ENCODE measurements at places on chromosomes 2 and 18.

GRCh38 chr2:239235311-239235710 is 165.5 kb downstream of the HDAC4 start:
- no peak for DNase-seq

DNA sequence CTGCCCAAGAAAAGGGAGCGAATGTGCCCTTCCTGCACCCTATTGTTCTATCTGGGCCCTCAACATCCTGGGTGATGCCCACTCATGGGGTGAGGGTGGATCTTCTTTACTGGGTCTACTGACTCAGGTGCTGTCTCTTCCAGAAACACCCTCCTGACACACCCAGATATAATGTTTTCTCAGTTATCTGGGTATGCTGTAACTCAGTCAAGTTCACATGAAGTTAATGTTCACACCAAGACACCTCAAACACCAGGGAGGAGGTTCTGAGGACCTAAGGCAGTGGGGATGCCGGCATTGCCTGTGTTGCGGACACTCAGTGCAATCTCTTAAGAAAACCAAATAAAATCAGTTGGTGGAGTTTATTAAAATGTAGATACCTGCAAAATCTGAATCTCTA is 500.9 kb downstream of the BCL11A start:
- no peak for DNase-seq

DNA sequence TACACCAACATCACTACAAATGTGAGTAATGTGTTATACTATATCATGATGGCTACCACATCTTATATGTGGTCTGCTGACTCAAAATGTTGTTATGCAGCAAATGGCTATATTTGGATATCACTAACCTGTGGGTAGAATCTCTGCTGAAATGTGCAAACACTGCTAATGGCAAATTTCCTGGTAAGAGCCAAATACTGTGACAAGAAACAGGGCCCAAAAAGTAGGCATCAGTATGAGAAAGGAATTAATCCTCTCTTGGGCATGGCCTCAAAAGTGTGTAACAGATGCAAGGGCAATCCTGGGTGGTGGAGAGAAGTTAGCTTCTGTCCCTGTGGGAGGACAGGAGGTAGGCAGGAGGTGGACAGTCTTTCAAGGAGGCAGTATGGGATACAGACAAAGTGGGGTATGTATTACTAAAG is 13.3 kb downstream of the ATF2 start:
- DNase-seq, result no peak

GRCh38 chr2:199459286-199460100 is 1.8 kb upstream of the SATB2 start:
- peak; percentile 60 for DNase-seq

DNA sequence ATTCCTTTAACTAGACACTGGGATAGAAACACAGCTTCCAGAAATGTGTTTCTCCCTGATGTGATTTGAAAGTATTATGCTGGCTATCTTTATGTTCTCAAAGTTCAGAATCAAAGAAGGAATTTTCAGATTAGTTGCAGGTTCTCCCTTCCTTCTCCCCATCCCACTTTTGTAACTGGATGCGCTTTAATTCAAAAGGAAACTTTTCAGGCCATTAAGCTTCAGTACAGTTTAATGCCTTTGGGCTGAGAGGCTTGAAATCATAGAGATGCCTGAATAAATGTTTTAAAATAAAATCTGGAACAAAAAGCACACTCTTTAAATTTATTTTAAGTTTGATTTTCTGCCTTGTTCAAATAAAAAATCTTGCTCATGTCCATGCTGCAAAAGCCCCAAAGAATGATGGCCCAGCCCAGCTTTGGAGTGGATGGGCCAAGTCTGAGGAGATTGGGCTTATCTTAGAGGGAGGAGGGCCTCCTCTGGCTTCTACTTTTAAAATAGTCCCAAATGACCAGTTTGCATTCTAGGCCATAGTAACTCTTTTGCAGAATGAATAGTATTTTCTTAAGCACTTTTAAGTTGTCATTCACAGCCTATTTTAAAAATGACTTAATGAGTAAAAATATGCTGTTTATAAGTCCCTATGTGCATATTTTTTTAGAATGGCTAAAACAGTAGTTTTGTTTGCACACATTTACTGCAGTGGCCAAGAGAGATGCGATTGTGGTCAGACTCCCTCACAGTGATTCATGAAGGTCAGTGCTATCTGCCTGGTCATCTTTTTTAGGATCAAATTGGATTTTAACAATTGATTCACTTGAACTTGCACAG is 129.2 kb downstream of the MTX2 start:
- DNase-seq, result no peak

All from GM12864 (cell line).